ENCODE measurements at places on chromosomes 3 and 15.

GRCh38 chr15:77819851-77820728 is 187.4 kb upstream of the LINGO1 start:
- DNase-seq, result peak; percentile 53

DNA sequence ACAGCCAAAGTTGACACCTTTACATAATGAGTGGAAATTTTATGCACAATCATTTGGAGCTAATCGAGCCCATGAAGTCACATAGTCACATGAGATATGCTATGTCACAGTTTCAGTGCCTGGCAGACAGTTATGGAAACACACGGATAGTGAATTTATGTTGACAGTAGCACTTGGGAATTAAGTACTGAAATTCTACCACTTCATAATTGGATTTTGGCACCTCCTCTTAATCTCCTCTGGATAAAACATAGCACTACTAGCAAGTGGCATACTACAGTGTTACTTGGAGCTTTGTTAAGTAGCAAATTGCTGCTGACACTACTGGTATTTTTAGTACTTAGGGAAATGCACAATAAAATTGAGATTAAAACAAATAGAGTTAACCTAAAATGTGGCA is 1679.4 kb downstream of the OTOL1 start:
- DNase-seq, result no peak

DNA sequence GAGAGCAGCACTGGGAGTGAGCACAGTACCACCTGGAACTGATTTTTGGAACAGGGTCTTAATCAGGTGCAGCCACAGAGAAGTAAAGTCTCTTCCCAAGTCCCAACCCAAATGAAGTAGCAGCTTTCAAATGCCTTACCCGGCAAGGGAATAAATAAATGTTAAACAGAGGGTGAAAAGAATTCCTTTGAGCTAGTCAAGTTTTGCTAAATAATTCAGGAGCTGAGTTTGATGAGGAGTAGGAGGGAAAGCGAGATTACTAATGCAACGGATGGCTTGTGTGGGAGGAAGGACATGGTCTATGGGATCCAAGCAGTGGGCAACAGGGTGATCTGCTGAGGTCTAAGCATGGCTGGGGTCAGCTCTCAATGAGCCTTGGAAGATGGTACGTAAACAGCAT is 204.5 kb upstream of the ST8SIA2 start:
- DNase-seq, result no peak

DNA sequence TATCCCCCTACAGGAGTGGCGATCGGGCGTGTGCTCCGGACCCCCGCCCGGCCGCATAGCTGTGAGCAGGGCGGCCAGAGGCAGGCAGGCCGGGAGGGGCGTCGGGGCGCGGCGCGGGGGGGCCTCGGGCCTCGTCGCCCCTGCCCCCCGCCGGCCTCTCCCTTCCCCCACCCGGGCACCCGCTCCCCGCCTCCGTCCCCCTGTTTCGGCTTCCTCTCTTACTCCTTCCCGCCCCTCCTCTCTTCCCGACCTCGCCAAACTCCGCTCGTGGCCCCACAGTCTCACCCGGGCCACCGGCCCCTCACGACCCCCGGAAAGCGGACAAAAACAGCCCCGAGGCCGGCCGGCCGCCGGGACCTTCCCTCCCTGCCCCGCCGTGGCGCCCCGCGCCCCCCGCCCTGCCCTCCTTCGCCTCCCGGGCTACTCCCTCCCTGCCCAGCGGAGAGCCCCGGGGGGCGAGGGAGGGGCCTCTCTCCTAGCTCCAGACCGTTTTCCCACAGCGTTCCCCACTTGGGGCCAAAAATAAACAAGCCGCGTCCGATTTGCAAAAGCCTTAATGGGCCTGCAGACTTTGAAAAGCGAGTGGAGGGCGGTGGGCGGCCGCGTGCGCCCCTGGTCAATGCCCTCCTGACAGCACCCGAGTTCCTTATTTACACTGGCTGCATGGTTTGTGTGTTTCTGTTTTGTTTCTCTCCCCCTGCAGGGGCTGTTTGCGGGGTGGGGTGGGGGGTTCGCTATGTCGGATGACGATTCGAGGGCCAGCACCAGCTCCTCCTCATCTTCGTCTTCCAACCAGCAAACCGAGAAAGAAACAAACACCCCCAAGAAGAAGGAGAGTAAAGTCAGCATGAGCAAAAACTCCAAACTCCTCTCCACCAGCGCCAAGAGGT is 1.0 kb downstream of the UBE2E1 start:
- peak; percentile 44 for DNase-seq

DNA sequence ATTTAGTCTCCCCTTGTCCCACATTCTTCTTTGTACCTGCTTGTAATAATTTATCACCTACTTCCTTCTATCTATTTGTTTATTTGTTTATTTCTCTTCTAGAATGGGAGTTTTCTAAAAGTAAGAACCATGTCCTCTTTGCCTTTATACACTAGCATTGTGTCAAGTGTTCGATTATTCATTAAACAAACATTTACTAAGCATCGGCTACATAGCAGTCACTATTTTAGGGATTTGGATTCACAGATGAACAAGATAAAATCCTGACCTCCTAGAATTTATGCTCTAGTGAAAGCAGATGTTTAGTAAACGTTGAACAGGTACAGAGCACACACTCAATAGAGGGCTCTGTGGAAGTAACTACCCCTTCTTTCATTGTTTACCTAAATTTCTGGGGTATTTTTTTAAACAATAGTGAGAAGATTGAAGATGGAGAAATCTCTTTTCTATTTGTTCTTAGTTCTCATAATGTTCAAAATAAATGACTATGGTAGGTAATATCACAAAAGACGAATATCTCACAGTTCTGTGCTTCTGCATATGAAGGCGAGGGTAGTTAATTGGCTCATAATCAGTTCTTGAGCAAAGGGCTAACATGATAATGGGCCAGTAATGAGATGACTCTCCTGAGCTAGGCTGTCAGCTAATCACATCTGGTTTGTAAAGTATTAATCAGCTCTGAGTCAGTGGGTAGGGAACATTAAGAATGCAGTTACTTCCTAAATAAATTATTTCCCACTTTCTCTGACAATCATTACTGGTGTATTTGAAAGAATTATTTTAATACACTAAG is 111.9 kb downstream of the SLC9A9 start:
- no peak for DNase-seq

DNA sequence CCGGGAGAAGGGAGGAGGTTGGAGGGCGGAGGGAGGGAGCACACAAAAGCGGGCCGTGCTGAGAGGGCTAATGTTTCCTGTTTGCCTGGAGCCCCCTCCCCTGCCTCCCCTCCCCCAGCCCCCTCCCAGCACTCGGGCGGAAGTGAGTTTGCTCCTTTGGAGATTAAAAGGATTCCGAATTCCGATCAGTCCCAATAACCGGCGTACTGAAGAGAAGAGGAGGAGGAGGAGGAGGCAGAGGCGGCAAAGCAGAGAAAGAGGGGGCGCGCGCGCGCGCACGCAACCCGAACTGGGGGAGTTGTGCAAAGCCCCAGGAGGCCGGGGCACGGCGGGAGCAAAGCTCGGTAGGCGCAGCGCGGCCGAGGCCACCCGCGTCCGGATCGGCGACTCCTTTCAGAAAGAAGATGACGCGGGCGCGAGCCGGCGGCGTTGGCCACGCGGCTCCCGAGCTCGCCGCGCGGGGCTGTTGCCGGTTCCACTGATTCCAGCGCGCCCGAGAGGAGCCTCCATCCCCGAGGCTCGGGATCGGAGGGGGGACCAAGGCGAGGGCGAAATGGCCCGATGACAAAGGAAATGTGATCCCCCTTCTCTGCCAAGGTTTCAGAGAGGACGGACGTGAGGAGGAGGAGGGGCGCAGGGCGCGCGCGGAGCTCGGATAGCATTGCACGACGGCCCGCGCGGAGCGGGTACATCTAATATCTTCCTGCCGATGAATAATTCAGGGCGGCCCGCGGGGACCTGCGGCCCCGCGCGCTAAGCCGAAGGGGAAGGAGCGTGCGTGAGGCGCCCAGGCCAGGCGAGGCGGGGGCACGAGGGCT is 1.1 kb upstream of the TRIM71 start:
- DNase-seq, result peak; percentile 45

DNA sequence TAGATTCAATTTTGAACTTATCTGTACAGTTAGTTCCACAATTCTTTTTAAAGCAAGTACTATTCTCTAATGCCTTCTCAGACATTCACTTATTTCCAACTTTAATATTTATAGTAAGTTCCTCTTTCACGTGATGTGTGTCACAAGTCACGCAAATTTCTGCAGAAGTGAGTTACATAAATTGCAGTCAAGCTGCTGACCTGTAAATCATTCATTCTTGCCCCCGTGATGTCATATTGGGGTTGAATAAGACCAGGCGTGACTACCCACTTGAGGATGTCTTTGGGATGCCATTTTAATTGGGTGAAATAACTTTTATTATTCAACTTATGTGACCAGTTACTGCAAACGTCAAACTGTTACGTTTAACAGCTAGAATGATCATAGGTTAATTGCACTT is 15.1 kb downstream of the PPARG start:
- peak; percentile 48 for DNase-seq

DNA sequence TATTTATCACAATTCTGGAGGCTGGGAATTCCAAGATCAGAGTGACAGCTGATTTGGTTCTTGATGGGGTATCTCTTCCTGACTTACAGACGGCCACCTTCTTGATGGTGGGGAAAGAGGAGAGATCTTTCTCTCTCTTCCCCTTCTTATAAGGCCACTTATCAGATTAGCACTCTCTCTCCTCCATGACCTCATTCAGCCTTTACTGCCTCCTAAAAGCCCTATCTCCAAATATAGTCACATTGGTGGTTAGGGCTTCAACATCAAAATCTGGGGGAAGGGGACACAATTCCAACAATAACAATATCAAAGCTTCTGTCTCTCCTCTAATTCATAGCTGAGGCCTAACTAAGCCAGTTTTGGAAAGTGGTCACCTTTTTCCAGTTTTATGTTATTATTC is 91.7 kb upstream of the MBNL1 start:
- DNase-seq, result peak; percentile 56

DNA sequence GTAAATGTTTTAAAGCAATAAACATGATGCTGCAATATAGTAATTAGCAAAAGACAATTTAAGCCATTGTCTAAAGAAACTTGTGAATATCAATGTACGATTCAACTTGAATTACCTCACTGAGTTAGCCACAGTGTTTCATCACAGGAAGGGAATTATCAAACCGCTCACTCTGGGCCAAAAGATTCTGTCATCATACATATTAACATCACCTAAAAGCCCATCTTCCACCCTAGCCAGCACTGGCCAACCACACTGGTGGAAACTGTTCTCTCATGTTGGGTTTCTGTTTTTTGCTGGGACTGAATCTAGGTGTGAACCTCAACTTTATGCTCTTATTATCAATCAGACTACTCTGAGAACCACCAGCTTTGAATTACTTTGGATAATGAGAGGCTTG is 497.7 kb upstream of the THBS1 start:
- DNase-seq, result peak; percentile 69
